CD4-positive, alpha-beta T cell treated with Interleukin-15 for 1 hour (primary cell): ENCODE measurements at places on chromosomes 6 and 20.

DNA sequence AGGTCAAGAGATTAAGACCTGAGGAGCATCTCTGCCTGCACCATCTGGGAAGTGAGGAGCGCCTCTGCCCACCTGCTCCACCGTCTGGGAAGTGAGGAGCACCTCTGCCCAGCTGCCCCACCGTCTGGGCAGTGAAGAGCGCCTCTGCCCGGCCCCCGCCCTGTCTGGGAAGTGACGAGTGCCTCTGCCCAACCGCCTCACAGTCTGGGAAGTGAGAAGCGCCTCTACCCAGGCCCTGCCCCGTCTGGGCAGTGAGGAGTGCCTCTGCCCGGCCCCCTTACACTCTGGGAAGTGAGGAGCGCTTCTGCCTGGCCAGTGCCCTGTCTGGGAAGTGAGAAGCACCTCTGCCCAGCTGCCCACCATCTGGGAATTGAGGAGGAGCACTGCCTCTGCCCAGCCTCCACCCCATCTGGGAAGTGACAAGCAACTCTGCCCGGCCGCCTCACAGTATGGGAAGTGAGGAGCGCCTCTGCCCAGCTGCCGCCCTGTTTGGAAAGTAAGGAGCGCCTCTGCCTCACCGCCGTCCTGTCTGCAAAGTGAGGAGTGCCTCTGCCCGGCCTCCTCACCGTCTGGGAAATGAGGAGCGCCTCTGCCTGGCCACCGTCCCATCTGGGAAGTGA is 270.4 kb upstream of the NRSN1 start:
- DNase-seq = no peak

DNA sequence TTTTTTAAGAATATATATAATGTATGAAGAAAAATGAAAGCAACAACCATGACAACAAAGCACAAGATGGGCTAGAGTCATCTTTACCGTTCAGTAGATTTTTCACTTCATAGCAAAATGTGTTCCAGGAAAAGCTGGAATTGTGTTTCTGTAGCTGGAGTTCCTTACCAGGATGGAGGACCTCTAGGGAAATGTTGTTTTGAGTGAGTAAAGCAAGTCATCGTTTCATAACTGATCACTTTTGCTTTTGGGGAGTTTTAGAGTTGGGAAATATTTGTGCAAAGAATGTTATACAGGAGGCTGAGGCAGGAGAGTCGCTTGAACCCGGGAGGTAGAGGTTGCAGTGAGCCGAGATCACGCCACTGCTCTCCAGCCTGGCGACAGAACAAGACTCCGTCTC is 151.6 kb downstream of the SASH1 start:
- no peak for DNase-seq

DNA sequence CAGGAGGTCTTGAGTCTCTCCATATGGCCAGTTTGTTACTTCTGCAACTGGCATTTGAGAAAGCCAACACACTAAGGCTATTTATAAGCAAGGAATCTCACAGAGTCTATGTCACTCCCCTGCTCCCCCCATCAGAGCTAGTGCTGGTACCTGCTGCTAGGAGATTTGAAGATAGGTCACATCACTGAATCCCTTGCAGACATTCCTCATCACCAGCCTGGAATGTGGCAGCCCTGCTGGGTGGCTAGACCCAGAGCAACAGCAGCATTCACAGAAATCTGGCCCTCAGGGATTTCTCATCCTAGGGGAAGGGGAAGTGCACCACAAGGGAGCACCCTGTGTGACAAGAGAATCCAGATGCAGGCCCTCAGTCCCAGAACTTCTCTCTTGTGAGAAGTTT is 672.1 kb downstream of the HACE1 start:
- DNase-seq = no peak

DNA sequence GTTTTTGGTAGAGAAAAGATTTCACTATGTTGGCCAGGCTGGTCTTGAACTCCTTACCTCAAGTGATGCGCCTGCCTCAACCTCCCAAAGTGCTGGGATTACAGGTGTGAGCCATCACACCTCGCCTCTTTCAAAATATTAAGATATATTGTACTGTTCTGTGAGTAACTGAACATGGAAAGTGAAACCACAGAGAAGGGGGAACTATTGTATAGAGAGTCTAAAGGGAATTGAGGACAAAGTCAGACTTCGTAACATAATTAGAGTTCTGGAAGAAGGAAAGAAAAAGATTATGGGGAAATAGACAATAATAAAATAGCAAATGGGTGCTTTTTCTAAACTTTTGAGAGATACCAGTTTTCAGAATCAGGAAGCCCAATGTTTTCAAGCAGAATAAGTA is 17.4 kb upstream of the AKAP7 start:
- DNase-seq = no peak

- DNase-seq = no peak
Observed at GRCh38 chr20:3908667-3909066, 19.5 kb downstream of the PANK2 start.

DNA sequence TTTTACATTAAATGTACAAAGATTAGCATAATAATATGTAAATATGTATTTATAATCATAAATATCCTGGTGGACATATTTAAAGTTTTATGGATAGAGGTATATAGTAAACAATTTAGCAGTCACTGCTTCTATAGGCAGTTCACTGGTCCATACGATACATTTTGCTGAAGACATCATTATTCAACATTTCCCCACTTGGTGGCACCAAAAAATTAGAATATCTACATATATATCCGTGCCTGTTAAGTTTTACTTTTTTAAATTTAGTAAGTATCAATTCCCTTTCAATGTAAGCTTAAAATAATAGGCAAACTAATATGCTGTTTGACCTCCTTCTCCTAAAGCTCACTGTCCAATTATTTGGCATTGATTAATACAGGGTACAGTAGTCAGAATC is 64.2 kb downstream of the LMBRD1 start:
- DNase-seq = no peak
